ENCODE measurements at places on chromosomes 5 and 9.

DNA sequence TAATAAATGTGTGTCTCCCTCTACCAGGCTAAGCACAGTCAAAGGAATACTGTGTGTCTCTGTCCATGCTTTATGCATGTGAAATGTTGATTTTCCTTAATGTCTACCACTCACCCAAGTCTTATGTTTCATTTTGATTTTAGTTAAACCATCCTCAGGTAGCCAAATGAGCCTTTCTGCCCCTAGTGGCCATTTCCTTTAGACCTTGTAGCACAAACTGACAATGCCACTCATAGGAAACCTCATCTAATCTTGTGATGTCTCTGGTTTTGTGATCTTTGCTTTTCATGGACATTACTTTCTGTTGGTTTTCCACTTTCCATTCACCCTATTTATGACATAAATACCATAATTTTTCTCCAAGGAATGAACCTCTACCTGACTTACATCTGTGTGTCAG, 820.8 kb downstream of the MAT2B start:
- no peak for DNase-seq

DNA sequence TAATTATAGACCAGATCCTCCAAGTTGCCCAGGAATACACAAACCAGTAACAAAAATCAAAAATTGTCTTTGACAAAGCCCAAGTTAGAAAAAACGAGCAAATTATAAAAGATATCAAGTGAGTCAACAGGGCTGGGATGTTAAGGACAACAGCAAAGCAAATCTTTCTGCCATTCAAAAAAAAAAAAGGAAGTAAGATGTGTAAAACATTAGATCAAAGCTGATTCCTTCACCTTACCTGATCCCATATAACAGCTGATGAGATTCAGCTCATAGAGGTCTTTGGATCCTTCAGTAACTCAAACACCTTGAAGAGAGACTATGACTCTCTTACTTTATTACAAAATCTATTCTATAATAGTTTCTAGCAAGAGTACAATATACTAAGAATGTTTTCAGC, 100.9 kb downstream of the STRBP start:
- no peak for DNase-seq

- peak; percentile 3 for DNase-seq
These were observed 172.2 kb downstream of the CCDC192 start for GRCh38 chr5:127875235-127876021.

DNA sequence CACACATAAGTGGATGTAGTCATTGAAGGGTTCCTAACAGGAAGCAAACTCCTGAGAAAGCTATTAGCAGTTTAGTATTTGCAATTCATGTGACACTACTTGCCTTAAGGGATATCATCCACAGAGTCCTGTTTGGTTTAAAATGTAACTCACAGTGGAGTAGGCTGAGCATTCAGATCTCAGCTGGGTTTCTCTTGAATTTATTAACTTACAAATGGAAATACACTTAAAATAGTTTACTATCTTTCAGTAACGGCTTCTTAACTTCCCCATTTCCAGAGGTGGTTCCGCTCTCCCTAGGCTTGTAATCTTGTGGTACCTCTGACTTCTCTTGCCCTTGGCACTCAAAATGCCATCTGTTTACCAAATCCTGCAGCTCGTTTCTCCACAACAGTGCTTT, 660.7 kb upstream of the ADAMTS16 start:
- no peak for DNase-seq

DNA sequence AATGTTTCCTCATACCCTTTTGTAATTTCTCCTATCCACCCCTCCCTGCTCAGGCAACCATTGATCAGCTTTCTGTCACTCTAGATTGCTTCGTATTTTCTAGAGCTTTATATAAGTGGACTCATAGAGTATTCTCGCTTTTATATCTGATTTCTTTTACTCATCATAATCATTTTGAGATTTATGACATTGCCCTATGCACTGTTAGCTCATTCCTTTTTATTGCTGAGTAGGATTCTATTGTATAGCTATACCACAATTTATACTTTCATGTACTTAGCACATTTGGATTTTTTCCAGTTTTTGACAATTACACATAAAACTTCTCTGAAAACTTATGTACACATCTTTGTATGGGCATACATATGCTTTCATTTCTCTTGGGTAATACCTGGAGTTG, 68.9 kb downstream of the MEGF10 start:
- no peak for DNase-seq

GRCh38 chr5:14256756-14257393, 113.7 kb downstream of the TRIO start:
- no peak for DNase-seq

DNA sequence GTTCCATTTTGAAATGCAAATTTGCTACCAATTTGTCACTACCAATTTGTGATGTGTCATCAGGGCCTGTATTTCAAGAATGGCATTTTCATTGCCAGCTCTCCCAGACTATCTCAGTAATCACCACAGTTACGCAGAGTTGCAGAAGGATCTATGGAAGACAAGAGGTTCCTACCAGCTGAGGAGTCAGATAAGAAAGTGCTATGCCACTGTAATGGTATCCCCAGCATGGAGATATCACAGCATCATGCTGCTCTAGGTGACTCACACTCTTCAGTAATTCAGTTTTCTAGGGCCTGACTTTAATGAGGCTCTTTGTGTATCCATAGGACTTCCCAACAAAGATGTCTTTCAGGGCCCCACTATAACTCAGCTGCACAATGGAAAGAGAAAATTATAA, 490.3 kb downstream of the ARHGEF28 start:
- DNase-seq: no peak
